ENCODE measurements at places on chromosomes 4 and X.

DNA sequence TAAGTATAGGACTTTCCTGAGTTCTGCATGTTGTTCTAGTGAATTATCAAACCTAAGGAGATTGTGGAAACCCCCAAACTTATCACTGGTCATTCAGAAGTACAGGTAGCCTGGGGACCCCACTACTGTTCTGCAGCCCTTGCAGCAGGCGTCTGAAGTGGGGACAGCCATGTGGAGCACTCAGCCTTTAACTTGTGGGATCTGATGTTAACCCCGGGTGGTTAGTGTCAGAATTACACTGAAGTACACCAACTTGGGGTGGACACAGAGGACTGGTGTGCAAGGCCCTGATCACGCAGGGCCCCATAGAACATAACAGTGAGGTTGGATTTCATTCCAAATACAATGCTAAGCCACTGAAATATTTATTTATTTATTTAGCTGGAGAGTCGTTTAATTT lies 103.7 kb downstream of the SCD5 start:
- no peak for DNase-seq

DNA sequence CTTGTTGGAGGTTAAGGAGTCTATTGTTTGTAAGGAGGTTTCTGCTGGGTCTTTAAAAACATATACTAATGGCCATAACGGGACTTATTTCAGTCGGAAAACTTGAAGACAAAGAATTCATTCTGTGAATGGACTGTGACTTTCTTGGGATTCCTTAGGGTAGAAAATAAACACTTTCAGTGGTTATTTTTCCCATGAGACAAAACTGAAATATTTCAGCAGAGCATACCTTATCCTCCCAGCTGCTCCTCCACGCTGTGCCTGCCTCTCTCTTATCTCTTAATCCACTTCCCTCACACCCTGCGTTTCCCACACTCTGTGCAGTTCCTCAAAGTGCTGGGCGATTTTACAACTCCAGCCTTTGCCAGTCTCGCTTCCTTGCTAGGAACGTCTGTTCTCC lies 47.1 kb upstream of the SORBS2 start:
- DNase-seq: no peak

- DNase-seq: no peak
Observed at GRCh38 chr4:121360495-121360894, 20.3 kb downstream of the QRFPR start.

DNA sequence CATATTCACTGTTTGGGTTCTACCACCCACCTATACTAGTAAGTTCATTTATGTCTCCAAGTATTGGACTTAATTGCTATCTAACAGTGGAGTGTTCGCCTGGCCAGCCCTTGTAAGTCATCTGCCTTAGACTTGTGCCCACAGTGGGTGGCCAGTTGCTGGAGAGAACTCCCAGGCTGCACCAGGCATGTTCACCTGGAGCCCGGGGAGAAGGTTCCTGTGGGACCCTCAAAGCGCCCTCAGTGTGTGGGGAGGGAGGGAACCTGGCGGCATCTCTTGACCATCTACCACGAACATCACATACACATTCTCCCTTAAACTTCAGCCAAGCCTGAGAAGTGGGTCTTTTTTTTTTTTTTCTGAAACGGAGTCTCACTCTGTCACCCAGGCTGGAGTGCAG lies 138.1 kb downstream of the CPZ start:
- no peak for DNase-seq

GRCh38 chrX:154540897-154541535 lies 5.6 kb downstream of the G6PD start:
- DNase-seq: no peak

- DNase-seq: no peak
Observed at GRCh38 chrX:10423716-10424115, 196.7 kb downstream of the MID1 start.

- DNase-seq: no peak
Observed at GRCh38 chr4:134470544-134470943, 269.0 kb upstream of the PABPC4L start.

DNA sequence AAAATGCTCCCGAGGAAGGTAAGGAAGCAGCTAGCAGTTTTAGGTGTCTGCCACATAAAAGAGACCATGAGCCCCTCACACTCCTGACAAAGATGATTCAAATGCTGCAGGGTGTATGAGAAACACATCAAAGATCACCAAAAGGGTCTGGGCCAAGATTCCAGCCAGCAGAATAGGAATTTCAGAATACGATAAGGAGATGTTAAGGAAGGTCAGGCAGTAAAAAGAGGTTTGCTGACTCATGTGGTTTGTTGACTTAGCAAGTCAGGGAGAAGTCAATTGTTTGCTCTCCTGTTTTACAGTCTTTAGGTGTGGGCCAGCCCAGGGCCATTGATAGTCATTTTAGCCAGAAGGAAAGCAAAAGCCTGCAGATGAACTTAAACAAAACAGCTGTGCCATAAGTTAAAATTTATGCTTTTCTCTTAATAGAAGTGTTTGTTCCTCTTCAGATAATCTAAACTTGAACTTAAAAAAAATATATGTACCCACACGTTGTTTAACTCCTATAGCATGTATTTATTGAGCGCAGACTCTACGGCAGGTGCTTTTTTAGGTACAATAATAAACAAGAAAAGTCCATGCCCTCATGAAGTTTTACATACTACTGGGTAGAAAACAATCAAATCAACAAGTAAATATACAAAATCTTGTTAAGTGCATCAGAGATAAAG lies 115.6 kb downstream of the CAMK2D start:
- no peak for DNase-seq

DNA sequence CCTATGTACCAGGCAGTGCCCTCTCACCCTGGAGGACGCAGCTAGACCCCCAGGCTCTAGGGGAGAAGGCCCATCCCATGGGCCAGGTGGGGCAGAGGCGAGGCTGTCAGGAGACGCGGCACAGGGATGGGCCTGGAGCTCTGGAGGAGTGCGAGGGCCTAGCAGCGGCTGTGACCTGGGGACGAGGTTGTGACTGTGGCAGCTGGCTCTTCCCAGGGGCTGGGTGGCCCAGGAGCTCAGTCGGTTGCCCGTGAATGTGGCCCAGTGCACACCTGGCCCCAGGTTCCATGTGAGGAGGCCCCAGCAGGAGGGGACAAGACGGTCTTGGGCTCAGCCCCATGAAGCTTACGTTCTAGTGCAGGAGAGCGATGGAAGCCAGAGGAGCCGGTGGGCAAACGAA lies 31.0 kb upstream of the ADRA2C start:
- DNase-seq: no peak

DNA sequence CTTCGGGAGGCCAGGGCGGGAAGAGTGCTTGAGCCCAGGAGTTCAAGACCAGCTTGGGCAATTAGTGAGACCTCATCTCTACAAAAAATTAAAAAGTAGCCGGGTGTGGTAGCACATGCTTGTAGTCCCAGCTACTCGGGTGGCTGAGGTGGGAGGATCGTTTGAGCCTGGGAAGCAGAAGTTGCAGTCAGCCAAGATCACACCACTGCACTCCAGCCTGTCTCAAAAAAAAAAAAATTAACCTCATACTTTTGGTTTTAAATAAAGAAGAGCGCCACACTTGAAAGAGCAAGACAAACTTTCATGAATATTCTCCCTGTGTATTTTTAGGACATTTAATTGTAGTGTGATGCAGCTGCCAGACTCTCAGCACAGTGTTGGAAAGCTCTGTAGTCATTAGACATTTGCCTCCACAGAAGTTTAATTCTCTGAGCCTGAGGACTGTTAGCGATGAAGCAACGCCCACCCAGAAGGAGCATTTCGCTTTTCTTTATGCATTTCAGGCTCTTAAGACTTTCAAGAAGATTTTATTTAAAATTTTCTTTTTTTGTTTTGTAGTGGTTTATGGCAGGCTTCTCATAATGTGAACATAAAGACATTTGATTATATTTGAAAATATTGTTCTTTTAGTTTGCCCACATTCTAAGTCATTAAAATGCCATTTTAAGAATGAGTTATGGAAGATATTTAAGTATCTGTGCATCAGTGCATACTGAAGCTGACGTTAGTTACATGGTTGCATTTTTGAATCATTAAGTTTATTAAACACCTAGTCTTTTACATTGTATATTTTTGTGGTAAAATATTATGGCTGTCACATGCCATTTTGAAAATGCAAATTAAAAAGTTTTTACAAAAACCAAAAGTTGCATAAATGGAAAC lies 45.8 kb downstream of the DCLK2 start:
- DNase-seq: no peak

GRCh38 chr4:3419836-3420605 lies 21.7 kb upstream of the HGFAC start:
- DNase-seq: no peak

DNA sequence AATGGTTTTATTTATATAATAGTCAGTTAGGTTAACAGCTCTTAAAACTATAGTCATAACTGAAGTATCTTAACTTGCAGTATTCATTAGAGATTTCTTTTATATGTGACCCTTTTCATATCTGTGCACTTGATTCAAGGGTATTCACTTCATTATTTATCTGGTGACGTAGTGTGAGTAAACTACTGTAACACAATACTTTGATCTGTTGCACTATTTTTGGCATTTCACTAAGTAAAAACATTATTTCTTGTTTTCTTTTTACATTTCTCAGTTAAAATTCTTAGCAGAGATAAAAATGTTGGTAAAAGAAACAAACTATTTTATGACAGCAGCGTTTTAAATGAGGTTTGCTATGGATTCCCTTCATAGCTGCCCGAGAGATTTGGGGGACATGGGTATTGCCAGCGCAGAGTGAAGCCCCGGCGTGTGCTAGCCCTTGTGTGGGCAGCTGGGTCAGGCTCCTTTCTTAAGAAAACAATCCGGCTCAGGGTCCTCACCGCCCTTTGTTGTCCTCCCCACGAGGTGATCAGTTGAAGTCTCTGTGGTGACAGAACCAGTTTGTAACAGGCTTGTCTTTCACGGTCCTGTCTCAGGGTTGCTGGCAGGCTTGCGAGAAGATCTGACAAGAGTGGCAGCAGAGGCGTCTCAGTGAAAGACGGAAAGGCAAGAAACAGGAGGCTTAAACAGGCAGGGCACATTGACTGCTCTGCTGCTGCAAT lies 293.4 kb downstream of the BMPR1B start:
- DNase-seq: no peak

DNA sequence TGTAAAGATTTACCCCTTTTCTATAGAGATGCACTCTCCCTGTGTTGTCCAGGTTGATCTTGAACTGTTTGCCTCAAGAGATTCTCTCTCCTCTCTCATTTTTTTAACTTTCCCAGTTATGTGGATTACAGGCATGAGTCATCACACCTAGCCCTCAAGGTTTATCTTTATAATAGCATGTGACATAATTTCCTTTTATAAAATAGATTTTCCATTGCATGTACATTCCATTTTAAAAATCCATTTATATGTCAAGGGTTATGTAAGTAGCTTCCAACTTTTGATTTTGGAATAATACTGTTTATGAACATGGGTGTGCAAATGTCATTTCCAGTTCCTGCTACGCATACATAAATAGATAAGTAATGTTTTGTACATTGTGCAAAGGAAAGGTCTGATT lies 20.6 kb downstream of the ZNF721 start:
- no peak for DNase-seq

DNA sequence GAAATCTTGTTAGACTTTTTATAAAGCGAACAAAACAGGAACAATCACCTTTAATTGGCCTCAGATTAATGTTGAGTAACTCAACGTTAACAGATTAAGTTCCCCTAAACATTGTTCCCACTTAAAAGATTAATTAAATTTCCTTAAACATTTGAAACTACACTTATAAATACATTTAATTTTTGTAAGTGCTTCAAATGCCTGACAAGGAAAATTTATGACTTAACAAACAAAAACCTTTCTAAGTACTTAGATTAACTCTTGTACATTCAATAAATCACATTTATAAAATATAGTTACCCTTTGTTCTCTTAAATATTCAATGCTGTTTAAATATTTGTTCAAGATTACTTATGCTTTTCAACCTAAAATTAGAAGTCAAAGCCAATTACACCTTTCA lies 39.4 kb upstream of the OCIAD2 start:
- no peak for DNase-seq

- no peak for DNase-seq
Observed at GRCh38 chrX:18543738-18544137, 118.3 kb downstream of the CDKL5 start.

DNA sequence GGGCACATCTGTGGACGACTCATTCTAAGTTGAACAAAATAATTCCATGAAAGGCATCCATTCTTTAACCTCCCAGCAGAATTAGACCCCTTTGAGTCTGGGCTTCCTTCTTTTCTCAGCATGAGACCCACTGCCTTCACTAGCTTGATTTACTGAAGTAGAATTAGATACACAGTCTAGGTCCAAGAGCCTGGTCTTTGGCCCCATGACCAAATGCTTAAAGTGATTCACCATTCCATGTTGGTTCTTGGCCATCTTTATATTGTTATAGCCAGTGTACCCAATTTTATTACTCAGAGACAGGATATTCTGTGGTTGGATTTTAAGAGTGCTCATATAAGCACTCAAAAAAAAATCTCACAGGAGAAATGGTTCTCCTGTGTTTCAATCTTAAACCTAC lies 155.3 kb upstream of the GPC4 start:
- no peak for DNase-seq

- peak; percentile 86 for DNase-seq
Observed at GRCh38 chr4:13766761-13767540, 139.4 kb upstream of the BOD1L1 start.

- DNase-seq: no peak
Observed at GRCh38 chr4:107862658-107863057, 37.9 kb downstream of the SGMS2 start.

DNA sequence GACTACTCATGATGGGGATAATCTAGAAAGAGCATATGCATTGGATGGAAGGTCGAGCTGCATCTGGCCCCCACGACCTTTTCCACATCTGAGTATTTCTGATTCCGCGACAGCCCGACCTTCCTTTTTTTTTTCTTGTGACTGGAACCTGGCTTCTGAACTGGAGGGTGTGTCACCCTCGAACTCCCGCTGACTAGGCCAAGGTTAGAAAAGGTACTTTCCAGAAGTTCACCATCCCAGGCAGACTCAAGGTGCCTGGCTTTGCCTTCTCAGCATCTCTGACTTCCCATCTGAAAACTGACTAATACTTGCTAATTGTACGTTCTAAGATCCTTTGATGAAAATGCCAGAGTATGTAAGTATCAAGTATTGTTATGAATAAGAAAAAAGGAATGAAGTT lies 49.3 kb upstream of the CD40LG start:
- DNase-seq: no peak

- DNase-seq: no peak
Observed at GRCh38 chrX:118554511-118554910, 58.9 kb downstream of the DOCK11 start.
